ENCODE measurements at places on chromosomes 11 and 22.

- no peaks in the 10 kb centered on the region for H3K36me3 ChIP-seq
- no peaks in the 10 kb centered on the region for H3K27me3 ChIP-seq
- DNase-seq, result no peak
- no peak overlapping the region for H3K4me3 ChIP-seq
These were observed 62.4 kb downstream of the GAS2 start for GRCh38 chr11:22728600-22729389.

- no peaks in the 10 kb centered on the region for H3K4me1 ChIP-seq
- H3K27ac ChIP-seq, result no peak overlapping the region
- H3K4me3 ChIP-seq, result peak overlapping the region; percentile 54
- DNase-seq, result no peak
- H3K36me3 ChIP-seq, result no peaks in the 10 kb centered on the region
These were observed 1.6 kb downstream of the GRAMD1B start for GRCh38 chr11:123431619-123432018.

DNA sequence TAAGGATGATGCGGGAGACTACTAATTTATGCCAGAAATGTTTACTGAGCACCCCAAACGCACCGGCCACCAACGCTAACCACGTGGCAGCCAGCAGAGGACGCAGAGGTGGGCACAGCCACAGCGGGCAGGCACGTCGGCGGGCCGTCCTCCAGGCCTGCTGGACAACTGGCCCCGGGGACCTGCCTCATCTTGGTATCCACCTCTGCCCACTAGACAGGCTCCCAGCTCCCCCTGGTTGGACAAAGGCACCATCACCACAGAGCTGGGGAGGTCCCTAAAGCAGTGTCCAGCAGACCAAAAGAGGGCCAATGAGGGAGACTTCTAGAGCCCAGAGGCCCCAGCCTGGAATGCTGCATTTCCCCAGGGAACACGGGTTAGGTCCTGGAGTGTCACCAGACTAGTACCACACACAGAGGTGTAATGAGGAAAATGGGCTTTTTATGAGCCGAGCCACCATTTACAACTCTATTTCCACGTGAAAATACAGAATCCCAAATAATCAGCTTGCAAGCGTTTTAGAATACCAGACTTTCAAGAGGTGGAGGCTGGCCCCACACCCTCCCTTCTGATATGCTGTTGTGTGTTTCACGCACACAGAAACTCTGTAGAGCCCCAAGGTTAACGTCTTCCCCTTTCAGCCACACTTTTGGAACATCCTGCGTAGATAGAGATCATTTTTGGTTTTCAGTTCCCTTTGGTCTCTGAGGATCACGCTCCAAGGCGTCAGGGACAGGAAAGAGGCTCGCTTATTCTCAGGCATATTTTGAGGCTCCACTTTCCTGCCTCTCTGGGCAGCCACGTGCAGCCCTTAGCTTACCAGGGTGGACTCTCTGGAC, 23.7 kb upstream of the BID start:
- no peak overlapping the region for H3K4me3 ChIP-seq
- H3K36me3 ChIP-seq, result no peaks in the 10 kb centered on the region
- H3K27me3 ChIP-seq, result no peaks in the 10 kb centered on the region
- DNase-seq, result no peak
- H3K27ac ChIP-seq, result no peak overlapping the region

GRCh38 chr11:58958500-58958899, 19.2 kb downstream of the GLYATL1 start:
- no peak overlapping the region for H3K4me3 ChIP-seq
- no peaks in the 10 kb centered on the region for H3K27me3 ChIP-seq
- no peak for DNase-seq
- no peaks in the 10 kb centered on the region for H3K4me1 ChIP-seq

- no peak for DNase-seq
- H3K4me1 ChIP-seq, result no peaks in the 10 kb centered on the region
- no peaks in the 10 kb centered on the region for H3K27me3 ChIP-seq
- no peak overlapping the region for H3K4me3 ChIP-seq
- H3K27ac ChIP-seq, result no peak overlapping the region
These were observed 33.1 kb upstream of the TSPAN18 start for GRCh38 chr11:44693654-44694119.

DNA sequence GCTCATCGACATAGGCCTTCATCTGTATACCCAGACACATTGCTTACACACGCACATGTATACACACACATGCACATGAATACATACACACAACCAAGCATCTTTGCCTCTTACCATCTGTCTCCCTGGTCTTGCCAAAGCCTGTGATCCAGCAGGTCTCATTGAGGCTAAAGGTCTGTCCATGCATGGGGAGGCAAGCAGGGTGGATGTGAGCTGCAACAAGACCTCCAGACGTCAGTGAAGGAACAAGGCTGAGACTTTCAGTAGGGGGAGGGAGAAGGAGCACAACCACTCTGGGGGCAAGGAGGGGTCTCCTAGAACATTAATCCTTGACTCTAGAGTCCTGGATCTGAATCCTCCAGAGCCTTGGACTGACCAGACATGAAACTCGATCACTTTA, 23.7 kb downstream of the TMPRSS13 start:
- no peaks in the 10 kb centered on the region for H3K27me3 ChIP-seq
- no peaks in the 10 kb centered on the region for H3K4me1 ChIP-seq
- H3K36me3 ChIP-seq, result no peaks in the 10 kb centered on the region
